Tongue (tissue), 3 donors: ENCODE measurements at places on chromosomes 5 and 9.

DNA sequence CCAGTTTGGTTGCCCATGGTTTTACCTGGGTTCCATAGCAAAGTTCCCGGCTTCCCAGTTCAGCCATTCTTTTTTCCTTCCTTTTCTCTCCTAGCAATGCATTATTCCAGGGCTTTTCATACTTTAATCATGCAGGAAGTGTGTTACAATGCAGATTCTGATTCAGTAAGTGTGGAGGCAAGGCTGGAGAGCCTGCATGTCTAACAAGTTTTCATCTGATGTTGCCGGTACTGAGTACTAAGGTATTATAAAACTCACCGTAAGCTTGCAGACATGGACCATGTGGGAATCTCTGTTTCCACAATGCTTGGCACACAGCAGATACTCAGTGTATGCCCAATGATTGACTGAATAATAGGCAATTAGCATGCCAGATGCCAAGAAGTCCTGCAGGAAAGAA lies 102.9 kb upstream of the SHB start:
- no peak for DNase-seq

- DNase-seq = peak; percentile 59
These were observed 253.4 kb downstream of the ARHGAP26 start for GRCh38 chr5:143023411-143024096.

- DNase-seq = no peak
These were observed 128.0 kb downstream of the SYK start for GRCh38 chr9:90929626-90930025.

- peak; percentile 4 for DNase-seq
These were observed 44.5 kb upstream of the PPP3R2 start for GRCh38 chr9:101639311-101639710.

GRCh38 chr5:142857405-142857804 lies 87.2 kb downstream of the ARHGAP26 start:
- DNase-seq = no peak
